Mucosa of gallbladder (tissue), 1 donor: ENCODE measurements at places on chromosomes 1 and 21. TPM values are rescaled to one million over a fixed set of nuclear protein-coding genes. Genes with fewer than 3 reads are reported as not detected.
A peak's percentile ranks its signal among the peaks of the same experiment; 100 is the strongest.

DNA sequence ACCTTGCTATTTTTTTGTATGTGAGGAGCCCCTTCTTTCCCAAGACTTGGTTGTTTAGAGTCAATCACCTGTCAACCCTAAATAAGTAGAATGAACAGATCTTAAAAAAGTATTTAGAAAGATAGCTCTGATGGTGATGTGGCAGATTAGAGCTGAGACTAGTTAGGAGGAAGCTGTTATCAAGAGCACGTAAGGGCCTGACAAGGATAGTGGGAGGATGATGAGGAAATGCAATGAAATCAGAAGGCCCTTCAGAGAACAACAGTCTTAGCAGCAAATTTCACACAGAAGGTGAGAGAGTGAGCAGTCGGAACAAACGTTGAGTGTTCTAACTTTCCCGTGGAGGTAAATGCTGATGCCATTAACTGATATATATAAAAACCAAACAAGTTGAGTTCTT lies 15.9 kb upstream of the S1PR1 start:
- no peak for DNase-seq

DNA sequence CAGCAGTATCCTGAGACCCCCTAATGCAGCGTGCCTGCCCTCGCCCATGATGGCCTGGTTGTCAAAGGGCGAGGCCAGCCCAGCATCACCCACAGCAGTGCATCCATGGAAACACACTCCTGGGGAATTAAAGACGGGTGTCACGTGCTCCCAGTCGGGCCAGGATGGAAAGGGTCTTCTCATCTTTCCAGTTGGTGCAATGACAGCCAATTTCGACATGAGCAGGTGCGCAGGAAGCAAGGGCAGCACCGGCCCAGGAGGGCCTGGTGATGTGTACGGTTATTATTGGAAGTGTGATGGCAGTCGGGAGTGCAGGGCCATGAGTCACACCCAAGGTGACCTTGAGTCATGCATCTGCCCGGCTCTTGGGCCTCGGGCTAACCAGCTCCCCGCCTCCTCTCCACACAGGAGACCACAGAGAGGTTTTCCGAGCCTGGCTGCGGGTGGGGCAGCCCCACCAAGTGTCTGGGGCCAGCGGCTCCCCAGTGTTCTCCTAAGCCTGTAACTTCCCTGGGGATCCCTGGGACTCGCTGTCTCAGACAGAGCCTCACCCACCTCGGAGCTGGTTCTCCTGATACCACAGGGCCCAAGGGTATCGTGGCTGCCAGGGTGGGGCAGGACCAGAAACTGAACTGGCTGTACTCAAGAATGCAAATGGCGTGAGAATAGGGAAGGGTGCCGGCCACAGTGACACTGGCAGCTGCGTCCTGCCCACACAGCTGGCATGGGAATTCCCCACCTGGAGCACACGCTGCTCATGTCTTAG lies 119.8 kb downstream of the SIK1 start:
- no peak for DNase-seq

- no peak for DNase-seq
Measured at GRCh38 chr1:226633541-226634165, 85.1 kb downstream of the STUM start.

GRCh38 chr1:238789916-238790667 lies 596.3 kb upstream of the CHRM3 start:
- no peak for DNase-seq

DNA sequence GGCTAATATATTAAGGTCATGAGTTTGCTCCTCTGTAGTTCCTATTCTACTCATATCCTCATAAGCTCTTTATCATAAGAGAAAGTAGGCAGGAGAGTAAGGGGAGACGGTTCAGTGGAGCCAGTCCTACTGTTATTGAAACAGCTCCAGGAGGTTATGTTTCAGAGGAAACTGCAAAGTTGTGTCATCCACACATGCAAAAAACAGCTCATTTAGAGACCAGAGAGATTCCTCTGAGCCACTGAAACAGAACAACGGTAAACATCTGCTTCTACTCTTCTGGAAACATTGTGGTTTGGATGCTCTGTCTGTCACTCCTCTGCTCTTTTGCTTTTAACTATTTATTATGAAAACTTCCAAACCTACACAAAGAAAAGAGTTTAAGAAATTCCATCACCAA lies 66.3 kb upstream of the PPP2R5A start:
- DNase-seq: no peak

- DNase-seq: no peak
Measured at GRCh38 chr1:178335426-178335825, 161.3 kb downstream of the CLEC20A start.

GRCh38 chr1:168342572-168343280 lies 62.0 kb downstream of the TBX19 start:
- DNase-seq: peak; percentile 91

- DNase-seq: no peak
Measured at GRCh38 chr1:151197863-151198253, 494 bp upstream of the PIP5K1A start.

- DNase-seq: no peak
Measured at GRCh38 chr1:69070660-69071373, 496.9 kb upstream of the LRRC7 start.

DNA sequence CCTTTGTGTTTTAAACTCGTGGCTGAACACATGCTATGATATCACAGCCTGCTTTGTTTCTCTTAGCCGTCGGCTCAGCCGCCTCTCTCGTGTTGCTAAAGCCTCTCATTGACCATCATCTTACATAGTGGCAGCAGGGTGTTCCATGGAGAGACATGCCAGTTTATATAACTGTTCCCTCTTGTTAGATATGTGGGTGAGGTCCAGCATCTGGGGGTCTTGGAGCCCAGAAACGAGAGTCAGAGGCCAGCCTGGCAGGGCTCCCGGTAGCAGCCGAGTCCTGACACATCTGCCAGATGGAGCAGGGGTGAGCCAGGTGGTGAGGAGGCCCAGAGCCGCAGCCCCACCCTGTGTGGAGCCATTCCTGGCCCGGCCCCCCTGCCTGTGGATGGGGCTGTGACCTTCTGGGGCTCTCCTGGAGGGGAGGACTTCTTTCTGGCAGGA lies 11.9 kb downstream of the PODN start:
- DNase-seq: no peak

DNA sequence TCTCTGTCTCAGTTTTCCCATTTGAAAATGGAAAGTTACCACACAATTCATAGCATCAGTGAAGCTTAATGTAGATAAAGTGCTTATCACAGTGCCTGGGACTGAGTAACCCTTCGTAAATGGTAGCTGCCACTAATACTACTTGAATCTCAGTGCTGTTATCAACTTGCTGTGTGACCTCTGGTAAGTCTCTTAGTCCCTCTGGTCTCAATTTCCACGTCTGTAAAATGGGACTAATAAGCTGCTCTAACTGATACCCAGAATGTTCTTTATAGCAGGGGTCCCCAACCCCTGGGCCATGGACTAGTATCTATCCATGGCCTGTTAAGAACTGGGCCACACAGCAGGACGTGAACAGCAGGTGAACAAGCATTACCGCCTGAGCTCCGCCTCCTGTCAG lies 7.7 kb downstream of the SERINC2 start:
- no peak for DNase-seq

- no peak for DNase-seq
Measured at GRCh38 chr1:81254560-81254959, 546.2 kb upstream of the ADGRL2 start.

The USH2A gene
- 0.03 TPM for total RNA-seq

The PRELP gene
- 72.1 TPM for total RNA-seq

The GPR25 gene
- 0.66 TPM for total RNA-seq

The OR2T11 gene
- not detected for total RNA-seq

The ACTL8 gene
- not detected for total RNA-seq
